Activated naive CD8-positive, alpha-beta T cell treated with anti-CD3 and anti-CD28 coated beads, Interleukin-2, amount 50 U/mL, for 24 hours (primary cell): ENCODE measurements at places on chromosomes 2 and 18.

DNA sequence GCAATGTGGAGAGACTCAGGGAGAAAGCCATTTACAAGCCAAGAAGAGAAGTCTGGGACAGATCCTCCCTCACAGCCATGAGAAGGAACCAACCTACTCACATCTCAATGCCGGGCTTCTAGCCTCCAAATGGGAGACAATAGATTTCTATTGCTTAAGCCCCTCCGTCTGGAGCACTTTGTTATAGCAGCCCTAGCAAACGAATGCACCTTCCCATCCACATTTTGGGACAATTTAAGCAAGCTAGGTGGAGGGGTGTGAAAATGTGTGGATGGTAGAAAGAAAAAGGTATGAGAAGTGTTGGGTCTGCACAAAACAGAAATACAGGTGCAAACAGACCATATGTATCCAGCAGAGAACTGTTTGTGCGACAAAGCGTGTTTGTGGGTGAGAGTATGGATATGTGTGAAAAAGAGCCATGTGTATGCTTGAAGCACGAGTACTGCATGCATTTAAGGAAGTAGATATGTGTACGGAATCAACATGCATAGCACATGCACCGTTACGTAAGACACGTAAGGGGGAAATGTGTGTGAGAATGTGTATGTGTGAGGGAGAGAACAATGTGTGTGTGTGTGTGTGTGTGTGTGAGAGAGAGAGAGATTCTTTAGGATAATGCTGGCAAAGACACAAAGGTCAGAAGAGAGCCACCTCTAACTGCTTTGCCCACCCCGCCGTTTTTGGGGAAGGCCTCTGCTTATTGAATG, 13.1 kb upstream of the E2F6 start:
- no peak for DNase-seq

GRCh38 chr2:222203041-222203440, 95.8 kb downstream of the PAX3 start:
- DNase-seq = no peak

GRCh38 chr2:56449002-56449431, 265.2 kb downstream of the CCDC85A start:
- DNase-seq = no peak

DNA sequence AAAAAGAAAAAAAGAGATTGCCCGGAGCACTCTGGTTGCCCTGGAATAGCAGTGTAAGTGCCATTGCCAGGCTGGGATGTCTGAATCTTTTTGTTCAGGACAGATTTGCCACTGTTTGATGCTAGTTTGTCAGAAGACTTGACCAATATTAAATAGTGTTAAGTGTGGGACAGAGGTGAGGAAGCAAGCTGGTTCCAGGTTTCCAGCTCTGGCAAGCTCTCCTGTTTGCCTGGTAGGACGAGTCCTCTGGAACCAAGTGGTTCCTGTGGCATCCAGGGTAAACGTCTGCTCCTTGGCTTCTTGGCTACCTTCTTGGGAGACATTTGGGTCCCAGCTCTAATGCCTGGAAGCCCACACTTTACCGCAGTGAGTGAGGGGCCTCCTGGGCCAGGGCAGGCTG, 20.8 kb upstream of the IGFBP5 start:
- no peak for DNase-seq

- DNase-seq = no peak
These were observed 342 bp downstream of the CYB5A start for GRCh38 chr18:74291472-74291770.

DNA sequence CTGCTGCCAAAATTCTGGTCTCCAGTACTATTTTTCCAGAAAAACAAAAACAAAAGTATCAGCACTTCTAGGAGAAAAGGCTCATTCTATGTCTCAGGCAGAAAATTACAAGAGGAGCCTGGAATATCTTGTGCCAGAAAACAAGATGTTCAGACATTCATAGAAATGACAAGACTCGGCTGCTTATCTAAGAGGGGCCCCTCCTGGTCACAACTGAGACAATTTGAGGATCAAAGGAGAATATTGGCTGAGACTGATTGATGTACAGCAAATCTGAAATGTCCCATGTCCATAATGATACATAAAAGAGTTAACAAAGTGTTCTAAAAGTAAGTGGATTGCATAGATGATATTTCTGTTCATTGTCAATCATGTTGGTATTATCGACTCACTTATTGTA, 2.4 kb upstream of the RPS7 start:
- no peak for DNase-seq

DNA sequence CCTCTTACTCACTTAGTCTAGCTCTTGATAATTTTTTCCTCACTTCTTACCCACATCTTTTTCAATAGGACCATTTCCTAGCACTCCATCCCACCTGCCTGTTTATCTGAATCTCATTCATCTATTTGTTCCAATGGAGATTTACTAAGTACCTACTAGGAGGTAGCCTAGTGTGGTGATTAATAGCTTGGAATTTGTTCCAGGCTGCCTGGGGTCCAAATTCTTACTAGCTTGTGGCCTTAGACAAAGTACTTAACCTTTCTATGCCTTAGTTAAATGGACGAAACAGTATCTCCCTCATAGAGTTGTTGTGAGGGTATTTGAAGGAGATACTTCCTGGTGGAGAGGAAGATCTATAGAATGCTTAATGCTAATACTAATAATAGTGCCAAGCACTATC, 42.9 kb upstream of the SERTAD2 start:
- DNase-seq = no peak

- no peak for DNase-seq
These were observed 576.4 kb upstream of the PIK3C3 start for GRCh38 chr18:41378598-41378997.

DNA sequence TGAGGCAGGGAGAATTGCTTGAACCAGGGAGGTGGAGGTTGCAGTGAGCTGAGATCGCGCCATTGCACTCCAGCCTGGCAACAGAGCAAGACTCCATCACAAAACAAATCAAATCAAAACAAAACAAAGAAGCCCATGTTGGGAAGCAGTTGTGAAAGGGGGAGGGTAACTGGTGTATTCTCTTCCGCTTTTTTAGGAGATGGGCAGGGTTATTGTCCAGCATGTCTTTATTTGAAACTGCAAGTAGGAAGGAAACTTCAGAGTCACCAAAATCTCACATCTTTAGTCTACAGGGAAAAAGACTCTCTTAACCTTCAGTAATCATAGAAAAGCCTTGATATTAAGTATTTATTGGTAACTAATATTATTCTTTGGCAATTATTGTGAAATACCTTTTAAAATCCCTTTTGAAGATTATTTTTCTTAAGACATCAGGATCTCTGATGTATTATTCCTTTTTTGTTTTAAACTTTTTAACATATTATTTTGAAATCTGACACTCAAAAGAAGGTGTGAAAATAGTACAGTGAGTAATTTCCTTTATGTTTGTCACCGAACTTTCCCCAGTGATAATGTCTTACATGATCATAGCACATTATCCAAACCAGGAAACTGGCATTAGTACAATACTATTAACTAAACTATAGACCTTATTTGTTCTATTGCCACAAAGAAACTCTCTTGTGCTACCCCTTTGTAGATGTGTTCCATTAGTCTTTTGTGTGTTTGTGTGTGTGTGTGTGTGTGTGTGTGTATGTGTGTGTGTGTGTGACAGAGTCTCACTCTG, 84.3 kb upstream of the LTBP1 start:
- DNase-seq = no peak

- no peak for DNase-seq
These were observed 296.9 kb downstream of the ZNF521 start for GRCh38 chr18:25055076-25055475.

DNA sequence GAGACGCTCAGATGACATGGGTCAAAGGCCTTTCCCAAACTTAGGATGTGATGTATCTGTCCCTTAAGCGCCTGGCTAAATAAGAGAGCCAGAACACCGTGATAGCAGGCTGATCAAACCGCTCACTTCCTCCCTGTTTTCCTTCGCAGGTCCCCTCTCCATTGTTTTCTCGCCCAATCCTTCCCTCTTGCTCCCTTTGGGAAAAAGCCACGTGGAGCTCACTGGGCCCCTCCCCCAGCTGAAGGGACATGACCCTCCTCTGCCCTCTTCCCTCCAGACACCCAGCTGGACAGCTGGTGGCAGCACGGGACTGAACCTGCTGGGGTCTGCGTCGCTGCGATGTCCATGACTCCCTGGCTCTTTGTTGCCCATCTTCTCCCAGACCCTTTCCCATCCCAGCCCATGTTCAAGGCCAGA, 201.7 kb downstream of the TNS1 start:
- no peak for DNase-seq
